ENCODE measurements at places on chromosomes 12 and 14.

DNA sequence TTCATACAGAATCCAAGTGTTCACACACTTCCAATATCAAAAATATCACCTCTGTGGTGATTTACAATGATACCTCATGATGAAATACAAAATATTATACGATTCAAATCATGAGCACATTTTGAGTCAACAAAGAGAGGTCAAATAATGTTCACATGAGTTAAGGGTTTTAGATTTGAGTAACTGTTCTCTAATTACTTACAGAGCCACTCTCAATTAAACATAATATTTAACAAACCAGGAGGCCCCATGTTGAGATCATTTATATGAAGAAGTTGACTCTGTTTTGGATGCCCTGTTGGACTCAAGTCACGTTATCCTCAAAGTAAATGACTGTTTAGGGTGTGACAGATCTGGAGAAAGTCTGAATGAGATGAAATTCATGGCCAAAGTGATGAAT lies 53.5 kb downstream of the NUAK1 start:
- DNase-seq = no peak

- DNase-seq = no peak
These were observed 46.9 kb downstream of the CYP46A1 start for GRCh38 chr14:99730876-99731546.

DNA sequence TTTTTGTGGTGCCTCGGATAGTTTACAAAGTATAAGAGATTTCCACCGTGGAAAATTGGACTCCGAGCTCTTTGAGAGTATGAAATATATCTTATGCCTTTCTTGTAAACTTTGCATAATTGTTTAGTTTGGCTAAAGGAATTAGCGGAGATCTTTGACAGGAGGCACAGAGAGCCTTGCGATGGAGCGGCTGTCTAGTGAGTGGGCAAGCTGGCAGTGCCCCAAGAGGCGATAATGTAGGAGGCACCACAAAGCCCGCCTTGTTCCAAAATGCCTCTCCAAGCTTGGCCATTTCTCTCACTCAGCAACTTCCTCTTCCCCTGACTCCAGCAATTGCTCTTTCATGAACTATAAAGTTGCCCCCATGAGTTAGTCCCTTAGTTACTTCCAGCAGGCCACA lies 270.1 kb upstream of the PRICKLE1 start:
- DNase-seq = no peak

DNA sequence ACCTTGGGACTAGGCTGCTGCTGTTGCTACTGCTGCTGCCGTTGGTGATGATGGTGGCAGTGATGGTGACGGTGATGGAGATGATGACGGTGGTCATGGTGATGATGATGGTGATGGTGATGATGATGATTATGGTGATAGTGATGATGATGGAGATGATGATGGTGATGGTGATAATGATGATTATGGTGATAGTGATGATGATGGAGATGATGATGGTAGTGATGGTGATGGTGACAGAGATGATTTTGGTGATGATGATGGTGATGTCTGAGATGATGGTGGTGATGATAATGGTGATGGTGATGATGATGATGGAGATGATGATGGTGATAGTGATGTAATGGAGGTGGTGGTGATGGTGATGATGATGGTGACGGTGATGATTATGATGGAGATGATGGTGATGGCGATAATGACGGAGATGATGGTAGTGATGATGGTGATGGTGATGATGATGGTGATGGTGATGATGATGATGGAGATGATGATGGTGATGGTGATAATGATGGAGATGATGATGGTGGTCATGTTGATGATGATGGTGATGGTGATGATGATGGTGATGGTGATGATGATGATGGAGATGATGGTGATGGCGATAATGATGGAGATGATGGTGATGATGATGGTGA lies 156.8 kb upstream of the PWP1 start:
- DNase-seq = no peak

All from dermis blood vessel endothelial cell (primary cell).